Astrocyte (in vitro differentiated cells and primary cell): ENCODE measurements at places on chromosomes 12 and 14.

- H3K4me1 ChIP-seq: peaks cover 27% of the 10 kb centered on the region
- no peak overlapping the region for H3K4me3 ChIP-seq
- no peaks in the 10 kb centered on the region for H3K27me3 ChIP-seq
- H3K27ac ChIP-seq: no peak overlapping the region
- H3K36me3 ChIP-seq: no peaks in the 10 kb centered on the region
These were observed 22.6 kb downstream of the TCTN1 start for GRCh38 chr12:110636516-110636915.

DNA sequence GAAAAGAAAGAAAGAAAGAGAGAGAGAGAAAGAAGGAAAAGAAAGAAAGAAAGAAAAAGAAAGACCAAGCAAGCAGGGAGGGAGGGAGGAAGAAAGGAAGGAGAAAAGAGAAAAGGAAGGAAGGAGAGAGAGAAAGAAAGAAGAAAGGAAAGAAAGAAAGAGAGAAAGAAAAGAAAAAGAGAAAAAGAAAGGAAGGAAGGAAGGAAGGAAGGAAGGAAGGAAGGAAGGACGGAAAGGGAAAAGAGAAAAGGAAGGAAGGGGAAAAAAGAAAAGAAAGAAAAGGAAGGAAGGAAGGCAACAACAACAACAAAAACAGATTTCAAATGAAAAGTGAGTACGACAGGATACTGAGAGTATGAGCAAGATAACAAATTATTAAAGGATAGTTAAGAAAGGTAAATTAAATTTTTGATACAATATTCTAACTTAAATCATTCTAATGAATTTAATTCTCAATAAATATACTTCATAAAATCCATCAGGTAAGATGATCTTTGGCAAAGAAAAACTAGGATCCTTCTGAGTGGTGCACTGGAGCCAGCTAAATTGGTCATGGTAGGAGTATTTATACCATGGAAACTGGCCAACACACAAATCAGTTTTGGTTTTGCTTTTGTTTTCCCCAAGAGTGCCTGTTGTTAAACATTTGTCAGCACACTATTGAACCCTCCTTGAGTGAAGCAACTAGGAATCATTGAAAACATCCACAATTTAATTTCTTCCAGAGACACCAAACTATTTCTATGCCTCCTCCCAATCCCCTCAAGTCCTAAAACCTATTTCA lies 56.1 kb upstream of the DYRK2 start:
- H3K4me3 ChIP-seq: no peak overlapping the region
- H3K27ac ChIP-seq: no peak overlapping the region
- no peaks in the 10 kb centered on the region for H3K27me3 ChIP-seq

DNA sequence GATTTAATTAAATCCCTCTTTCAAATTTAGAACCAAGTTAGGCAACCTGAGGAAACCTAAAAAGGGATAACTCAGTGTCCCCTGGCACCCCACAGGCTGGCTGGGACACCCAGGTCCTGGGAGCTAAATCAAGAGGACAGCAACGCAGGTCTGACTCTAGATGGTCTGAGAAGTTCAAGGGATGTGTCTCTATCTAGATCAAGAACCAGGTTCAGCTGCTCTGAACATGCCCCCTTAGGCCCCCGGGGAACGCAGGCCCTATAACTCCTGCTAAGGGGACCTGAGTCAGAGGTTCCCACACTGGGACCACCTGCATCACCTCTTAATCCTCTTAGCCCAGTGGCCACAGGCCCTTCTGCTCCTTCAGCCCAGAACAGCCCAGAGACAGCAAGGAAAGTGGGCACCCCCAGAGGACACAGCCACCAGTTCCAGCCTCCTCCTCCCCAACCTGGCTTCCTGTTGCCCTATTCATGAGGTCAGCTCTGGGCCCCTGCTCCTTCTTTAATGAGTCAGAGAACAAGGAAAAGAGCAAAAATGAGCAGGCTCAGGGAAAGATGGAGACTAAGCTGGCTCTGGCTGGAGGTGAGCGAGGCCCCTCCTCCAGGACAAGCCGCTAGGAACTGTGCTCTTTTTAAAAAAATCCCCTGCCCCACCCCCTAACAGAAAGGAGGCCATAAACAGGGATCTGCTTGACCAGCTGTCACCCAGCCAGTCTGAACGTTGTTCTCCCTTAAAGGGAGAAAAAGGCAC lies 10.8 kb downstream of the PITPNM2 start:
- peaks cover 38% of the 10 kb centered on the region for H3K4me1 ChIP-seq
- H3K27ac ChIP-seq: no peak overlapping the region

- H3K4me3 ChIP-seq: no peak overlapping the region
- H3K4me1 ChIP-seq: no peaks in the 10 kb centered on the region
- no peaks in the 10 kb centered on the region for H3K36me3 ChIP-seq
- H3K27me3 ChIP-seq: no peaks in the 10 kb centered on the region
These were observed 9.1 kb upstream of the RASSF8 start for GRCh38 chr12:25949343-25949742.

GRCh38 chr12:89597770-89598169 lies 71.9 kb upstream of the POC1B start:
- no peak overlapping the region for H3K27ac ChIP-seq
- H3K36me3 ChIP-seq: peaks cover 8% of the 10 kb centered on the region
- no peak for DNase-seq
- no peaks in the 10 kb centered on the region for H3K27me3 ChIP-seq

DNA sequence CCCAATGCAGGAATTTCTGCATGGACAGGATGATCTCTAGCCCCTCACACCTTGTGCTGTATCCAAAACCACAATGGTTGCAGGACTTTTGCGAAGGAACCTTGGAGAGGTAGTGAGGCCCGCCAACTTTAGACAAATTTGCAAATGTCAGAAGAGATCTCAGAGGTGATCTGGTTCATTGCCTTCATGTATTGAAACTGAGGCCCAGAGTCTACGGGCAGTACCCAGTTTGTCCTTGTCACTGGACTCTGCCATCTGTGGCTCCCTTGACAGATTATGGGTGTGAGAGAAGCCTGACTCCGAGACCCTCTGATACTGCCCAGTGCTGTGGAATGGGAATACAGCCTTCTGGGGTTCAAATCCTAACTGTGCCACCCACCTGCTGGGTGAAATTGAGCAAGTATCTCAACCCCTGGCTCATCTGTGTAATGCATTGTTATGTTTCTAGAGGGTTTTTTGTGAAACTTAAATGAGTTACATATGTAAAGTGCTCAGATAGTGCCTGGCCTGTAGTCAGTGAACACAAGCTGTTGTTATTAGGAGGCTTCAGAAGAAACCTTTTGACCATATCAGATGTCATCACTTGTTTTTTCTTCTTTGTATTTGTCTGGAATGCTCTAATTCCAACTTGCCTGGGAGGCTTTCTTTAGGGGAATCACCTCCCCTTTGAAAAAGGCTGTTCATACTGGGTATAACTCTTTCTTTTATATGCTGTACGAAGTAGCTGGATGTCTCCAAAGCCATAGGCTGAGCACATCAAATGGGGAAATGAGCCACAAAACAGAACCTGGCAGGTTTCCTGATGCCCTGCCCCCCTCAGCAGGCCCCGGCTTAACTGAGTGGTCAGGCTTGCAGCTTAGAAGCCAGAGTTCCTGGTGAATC lies 71.4 kb upstream of the SRSF5 start:
- H3K4me3 ChIP-seq: no peak overlapping the region
- no peak overlapping the region for H3K27ac ChIP-seq
- no peaks in the 10 kb centered on the region for H3K36me3 ChIP-seq
- no peaks in the 10 kb centered on the region for H3K27me3 ChIP-seq
- peaks cover 6% of the 10 kb centered on the region for H3K4me1 ChIP-seq
- DNase-seq: peak; percentile 50
